Cerebellum (tissue), 4 donors: ENCODE measurements at places on chromosomes 16 and 17.

DNA sequence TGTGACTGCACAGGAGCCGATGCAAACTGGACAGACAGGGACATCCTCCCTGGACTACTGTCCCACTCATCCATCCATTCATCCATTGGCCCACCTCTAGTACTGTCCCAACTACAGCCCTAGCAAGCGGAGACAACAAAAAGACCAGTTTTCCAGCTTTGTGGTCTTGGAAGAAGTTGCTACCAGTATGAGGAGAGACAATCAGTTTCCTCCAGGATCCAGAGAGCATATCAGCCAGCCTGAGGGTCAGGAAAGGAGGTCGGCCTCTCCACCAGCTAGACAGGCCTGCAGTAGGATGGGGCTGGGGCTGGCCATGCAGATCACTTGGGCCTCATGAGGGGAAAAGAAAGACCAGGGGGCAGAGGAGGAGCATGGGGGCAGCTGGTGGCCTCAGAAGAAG, 16.8 kb downstream of the KRT33A start:
- no peak for DNase-seq

DNA sequence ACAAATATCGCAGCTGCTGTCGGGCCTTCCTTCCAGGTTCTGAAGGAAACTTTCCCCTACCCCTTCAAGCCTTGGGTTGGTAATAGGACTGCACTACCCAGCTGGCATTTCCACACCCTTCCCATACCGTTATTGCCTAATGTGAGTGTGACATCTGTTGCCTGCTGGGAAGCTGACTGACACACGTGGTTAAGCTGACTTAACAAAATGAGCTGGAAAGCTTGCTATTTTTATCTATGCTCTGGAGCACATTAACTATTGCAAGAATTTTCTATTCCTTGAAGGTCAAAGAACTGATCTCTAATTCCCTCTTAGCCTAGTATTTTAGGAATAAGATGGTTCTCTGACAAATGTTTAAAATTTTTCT, 79.5 kb downstream of the PMP22 start:
- peak; percentile 9 for DNase-seq

DNA sequence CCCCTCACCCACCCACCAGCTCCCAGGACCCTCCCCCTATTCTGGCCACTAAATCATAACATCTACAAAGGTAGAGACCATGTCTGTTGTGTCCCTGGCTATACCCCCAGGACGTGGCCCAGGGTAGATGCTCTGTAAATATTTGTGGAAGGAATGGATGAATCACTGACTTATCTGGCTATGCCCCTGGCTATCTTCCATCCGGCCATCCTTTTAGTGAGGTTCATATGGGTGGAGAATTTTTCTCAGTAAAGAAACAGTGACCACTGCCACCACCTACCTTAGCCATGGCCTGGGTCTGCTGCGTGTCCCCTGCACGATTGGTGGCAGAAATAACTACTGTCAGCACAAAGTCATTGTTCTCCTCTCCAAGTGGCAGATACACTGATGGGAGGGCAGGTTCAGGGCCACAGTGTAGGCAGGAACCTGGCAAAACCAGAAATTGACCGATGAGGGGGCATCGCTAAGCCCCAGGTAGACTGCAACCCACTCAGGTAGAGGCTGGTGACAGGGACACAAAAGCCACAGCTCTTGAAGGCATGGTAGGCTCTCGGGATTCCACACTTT, 63.1 kb upstream of the BCO1 start:
- DNase-seq = no peak

GRCh38 chr16:57529391-57530103, 6.8 kb downstream of the CCDC102A start:
- DNase-seq = no peak

- no peak for DNase-seq
Measured at GRCh38 chr16:78500659-78501270, 401.3 kb downstream of the WWOX start.

- DNase-seq = no peak
Measured at GRCh38 chr16:2213817-2214718, 572 bp downstream of the PGP start.

DNA sequence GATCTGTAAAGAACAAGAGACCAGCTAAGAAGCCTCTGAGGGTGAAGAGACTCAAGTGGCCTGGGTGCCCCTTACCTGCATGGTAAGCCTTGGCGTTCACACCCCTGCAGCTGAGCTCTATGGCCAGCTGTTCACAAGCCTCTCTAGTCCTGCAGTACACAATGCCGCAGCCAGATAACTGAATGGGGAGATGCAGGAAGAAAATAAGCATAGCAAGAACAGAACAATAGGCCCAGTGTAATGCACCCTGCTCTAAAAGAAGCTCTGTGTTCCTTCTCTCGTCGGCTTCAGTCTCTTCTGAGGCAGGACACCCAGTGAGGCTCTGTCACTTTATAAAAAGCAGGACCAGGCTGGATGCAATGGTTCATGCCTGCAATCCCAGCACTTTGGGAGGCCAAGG, 5.4 kb downstream of the RECQL5 start:
- no peak for DNase-seq

DNA sequence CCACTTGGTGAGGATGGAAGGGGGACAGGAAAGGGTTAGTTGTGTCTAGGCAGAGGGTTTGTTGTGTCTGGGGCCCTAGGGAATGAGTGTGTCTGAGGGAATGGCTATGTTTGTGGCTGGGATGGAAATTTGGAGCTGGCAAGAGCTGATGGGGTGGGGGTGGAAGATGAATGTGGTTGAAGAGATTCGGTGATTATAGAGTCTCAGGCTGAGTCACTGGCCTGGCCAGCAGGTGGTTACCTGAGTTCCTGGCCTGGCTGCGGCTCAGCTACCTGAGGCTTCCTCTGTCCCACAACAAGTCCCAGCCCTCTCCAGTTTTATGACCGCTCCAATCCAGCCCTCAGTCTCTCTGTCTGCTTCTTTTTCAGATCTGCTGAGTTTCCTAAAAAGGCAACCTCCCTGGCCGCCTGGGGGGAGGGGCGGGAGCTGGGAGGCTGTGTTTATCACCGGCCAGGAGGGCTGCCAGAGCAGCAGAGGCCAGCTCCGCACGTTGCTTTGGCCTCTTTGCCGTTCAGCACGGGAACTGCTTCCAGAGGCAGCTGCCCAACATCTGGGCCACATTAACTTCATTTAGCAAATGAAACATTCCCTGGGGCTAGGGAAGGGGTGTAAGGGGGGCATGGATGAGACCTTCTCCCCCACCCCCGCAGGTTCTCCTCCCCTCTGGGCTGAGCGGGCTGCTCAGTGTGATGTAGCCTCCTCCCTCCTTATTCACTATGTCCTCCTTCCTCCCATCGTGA, 21.8 kb downstream of the ITGB3 start:
- DNase-seq = no peak

DNA sequence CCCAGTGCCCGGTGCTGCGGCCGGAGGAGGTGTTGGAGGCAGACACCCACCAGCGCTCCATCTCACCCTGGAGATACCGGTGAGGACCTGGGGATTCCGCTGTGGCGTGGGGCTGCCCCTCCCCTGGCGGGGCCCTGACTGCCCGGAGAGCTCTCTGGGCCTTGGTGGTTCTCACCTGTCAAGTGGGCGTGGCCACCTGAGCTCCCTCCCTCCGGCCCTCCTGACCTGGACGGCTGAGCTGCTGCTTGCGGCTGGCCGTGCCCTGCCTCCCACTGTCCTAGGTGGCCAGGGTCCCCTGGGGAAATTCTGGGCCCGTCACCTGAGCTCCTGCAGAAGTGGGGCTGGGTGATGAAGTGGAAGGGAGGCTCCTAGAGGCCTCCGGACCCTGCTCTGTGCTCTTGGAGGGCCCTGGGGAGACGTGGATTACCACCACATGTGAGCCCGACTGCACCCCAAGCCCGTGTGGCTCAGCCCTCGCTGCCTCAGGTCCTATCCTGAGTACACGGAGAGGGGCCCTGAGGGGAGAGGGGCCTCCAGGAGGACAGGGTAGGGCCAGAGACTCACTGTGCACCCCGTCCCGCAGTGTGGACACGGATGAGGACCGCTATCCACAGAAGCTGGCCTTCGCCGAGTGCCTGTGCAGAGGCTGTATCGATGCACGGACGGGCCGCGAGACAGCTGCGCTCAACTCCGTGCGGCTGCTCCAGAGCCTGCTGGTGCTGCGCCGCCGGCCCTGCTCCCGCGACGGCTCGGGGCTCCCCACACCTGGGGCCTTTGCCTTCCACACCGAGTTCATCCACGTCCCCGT, 1.1 kb downstream of the IL17C start:
- no peak for DNase-seq

DNA sequence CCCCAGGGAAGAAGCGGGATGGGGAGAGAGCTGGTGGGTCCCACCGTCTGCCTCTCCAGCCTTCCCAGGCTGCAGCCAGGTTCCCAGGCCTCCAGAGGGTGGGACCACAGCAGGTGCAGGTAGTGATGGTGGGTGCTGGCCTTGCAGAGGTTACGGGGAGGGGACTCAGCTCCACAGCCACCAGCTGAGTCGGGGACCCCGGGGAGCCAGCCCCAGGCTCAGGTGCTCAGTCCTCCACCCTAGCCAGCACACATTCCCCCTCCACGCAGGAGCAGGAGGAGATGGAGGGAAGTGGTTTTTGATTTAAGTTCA, 5.0 kb downstream of the TP53I13 start:
- DNase-seq = no peak

GRCh38 chr16:14056970-14057369, 14.1 kb upstream of the MRTFB start:
- DNase-seq = no peak

GRCh38 chr16:89443727-89444084, 46.7 kb downstream of the ANKRD11 start:
- no peak for DNase-seq

DNA sequence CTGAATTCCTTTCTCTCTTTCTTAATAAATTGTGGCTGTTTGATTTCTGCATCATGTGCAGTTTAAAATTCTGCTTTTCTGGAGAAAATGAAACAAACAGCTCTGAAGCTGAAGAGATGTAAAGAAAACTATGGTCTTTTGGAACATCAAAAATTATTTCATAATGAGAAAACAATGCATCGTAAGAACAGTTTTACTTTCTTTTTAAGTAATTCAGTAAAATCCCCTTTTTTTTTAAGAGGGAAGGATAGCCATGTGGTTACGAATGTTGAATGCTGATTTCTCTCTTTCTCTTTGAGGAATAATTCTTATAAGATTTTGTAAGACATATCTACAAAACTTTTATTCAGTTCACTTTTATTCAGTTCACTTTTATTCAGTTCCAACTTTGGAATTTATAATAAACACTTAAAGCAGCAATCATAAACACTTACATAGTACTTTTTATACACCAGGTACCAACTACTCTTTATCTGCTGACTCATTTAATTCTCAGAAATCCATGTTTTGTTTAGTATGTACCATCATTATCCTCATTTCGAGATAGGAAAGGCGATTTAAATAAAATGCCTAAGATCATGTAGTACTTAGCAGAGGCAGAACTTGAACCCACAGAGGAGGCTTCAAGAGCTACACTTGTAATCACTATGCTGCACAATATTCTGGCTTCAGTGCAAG, 26.6 kb downstream of the CNTNAP4 start:
- no peak for DNase-seq

GRCh38 chr17:70166615-70167014, 2.7 kb upstream of the KCNJ2 start:
- DNase-seq = no peak

- DNase-seq = no peak
Measured at GRCh38 chr17:71803656-71804284, 317.1 kb upstream of the SOX9 start.

GRCh38 chr16:22317625-22318024, 20.4 kb downstream of the POLR3E start:
- no peak for DNase-seq

DNA sequence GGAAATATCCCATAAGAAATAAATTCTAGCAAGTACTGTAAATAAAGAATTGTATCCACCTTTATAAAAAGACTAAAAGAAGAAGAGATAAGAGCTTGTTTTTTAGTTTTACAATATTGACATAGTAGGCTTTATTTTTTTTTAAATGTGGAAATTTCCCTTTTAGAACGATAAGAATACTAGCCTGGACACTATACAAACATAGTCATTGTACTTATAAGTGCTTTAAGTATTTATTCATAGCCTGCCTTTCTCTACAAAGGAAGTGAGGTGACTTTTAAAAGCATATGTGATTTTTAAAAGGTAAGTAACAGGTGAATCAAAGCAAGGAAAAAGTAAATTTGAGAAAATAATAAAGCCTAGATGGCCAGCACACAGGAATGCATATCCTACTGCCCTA, 17.7 kb downstream of the TOX3 start:
- DNase-seq = no peak

DNA sequence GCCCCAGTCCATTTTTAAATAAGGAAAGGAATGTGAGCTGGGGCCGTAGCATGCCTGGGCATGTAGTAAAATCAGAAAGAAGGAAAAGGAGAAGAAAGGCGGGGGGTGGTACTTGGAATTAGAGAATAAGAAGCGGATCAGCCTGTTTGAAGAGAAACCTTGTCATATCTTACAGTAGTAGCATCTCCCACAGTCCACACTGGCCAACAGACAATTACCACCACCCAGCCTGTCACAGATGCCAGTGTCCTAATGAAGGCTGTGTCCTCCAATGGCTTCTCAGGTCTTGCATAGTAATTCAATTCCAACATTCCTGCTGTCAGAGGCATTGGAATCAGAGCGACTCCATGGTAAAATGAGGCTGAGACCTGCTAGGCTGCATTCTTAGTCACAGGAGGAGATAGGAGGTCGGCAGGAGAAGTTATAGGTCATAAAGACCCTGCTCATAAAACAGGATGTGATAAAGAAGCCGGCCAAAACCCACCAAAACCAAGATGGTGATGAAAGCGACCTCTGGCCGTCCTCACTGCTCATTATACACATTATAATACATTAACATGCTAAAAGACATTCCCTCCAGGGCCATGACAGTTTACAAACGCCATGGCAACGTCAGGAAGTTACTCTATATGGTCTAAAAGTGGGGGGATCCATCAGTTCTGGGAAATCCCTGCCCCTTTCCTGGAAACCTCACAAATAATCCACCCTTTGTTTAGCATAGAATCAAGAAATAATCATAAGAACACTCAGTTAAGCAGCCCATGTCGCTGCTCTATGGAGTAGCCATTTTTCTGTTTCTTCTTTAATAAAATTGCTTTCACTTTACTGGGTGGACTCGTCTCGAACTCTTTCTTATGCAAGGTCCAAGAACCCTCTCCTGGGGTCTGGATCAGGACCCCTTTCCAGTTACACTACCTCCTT, 9.6 kb upstream of the AKAP10 start:
- DNase-seq = no peak

GRCh38 chr17:72206376-72206775, 85.6 kb downstream of the SOX9 start:
- DNase-seq = no peak

DNA sequence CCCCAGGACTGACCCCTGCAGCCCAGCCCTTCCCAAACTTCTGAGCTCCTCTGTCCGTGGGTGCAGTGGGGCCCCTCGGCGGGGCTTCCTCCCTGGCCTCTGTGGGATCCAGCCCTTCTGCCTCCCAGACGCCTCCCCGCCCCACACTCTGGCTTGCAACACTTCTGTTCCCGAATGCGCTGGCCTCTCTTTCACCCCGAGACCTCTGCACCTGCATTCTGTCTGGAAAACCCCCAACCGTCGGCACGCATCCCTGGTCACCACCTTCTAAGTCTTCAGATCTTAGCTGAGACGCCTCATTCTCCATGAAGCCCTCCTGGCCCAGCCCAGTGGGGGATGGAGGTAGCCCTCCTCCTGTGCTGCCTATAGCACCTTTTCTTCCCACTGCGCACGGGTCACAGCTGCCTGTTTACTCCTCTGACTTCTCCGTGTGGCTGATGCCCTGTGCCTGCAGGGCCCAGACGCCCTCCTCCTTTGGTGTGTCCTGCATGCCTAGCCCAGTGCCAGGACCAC, 26.4 kb downstream of the TMEM235 start:
- DNase-seq = no peak
